ENCODE measurements at places on chromosomes 12 and 14.

DNA sequence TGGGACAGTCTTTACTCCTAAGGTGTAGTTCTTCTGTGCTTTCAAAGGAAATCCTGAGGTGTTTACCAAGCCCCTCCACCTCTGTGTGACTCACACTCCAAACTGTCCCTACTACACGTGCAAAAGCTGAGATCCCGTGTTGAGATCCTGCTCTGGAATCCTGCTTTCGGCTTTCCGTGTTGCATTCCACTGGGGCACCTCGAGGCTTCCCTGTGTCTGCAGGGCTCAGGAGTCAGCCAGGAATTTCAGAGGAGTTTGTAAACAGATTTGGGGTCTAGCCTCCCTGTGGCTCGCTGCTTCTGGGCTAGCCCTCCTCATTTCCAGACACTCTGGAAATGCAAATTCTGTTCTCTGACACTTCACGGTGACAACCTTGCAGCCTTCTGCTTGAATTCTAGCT, 48.4 kb downstream of the CACNA2D4 start:
- no peaks in the 10 kb centered on the region for H3K4me1 ChIP-seq
- peak; percentile 8 for DNase-seq
- no peaks in the 10 kb centered on the region for H3K36me3 ChIP-seq

GRCh38 chr14:54700717-54701116, 133.8 kb downstream of the SAMD4A start:
- H3K27ac ChIP-seq, result no peak overlapping the region
- H3K4me3 ChIP-seq, result no peak overlapping the region
- H3K27me3 ChIP-seq, result no peaks in the 10 kb centered on the region
- no peaks in the 10 kb centered on the region for H3K36me3 ChIP-seq
- no peak for DNase-seq

DNA sequence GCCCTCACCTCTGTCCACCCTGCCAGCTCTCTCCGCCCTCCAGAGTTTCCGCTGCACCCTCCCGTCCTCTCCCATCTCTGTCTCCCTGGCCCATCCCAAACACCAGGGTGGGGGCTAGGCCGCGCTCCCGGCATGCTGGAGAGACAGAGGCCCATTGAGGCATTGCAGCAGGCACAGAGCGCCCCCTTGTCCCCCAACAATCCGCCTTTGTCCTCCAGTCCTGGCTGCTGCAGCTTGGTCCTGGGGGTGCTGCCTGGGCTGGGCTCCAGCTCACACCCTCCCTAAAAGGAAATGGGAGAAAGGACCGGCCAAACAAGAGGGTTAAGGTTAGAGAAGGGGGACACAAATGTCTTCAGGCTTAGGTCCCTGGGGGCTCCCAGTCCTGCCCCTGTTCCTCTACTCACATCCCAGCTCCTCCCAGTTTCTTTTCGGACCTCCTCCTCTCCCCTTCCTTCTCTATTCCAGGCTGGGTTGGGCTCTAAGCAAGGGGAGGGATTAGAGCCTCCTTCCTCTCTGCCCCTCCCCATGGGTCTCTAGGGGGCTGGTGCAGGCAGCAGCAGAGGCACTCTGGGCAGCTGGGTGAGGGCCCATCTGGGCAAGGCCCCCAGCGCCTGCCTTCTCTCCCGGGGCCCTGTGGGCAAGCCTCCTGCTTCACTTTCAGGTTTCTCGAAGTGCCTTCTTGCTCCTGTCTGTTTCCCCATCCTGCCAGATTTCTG, at the start of gene CMTM5:
TSS of gene CMTM5 (plus strand) at position 565 of the 716 bp plus-strand sequence. CDS start 206 bp downstream, outside the sequence.
- no peak within 1 kb of the TSS for H3K4me3 ChIP-seq
- no peak for DNase-seq
- no peaks in the 10 kb centered on the region for H3K4me1 ChIP-seq

DNA sequence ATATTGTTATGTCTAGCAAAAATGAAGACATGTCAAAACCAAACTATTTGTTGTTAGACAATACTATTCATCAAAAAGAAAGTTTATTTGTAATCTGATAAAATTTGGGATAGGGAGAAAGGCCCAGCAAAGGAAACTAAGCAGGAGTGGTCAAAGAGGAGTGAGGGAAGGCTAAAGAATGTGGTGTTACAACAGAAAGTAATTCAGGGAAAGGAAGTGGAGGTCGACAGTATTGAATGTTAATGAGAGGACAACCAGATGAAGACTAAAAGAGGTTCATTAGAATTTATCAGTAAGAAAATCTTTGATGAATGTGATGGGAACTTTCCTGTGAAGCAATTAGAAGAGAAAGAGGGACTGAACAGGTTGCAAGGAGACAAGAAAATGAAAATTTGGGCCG, 33.9 kb downstream of the PLCZ1 start:
- H3K27ac ChIP-seq, result no peak overlapping the region
- no peak overlapping the region for H3K4me3 ChIP-seq
- H3K27me3 ChIP-seq, result no peaks in the 10 kb centered on the region
- H3K4me1 ChIP-seq, result no peaks in the 10 kb centered on the region
- no peak for DNase-seq
- no peaks in the 10 kb centered on the region for H3K36me3 ChIP-seq

- H3K4me1 ChIP-seq, result no peaks in the 10 kb centered on the region
- no peaks in the 10 kb centered on the region for H3K27me3 ChIP-seq
- H3K4me3 ChIP-seq, result no peak overlapping the region
Measured at GRCh38 chr12:94749455-94749854, 99.1 kb upstream of the TMCC3 start.

DNA sequence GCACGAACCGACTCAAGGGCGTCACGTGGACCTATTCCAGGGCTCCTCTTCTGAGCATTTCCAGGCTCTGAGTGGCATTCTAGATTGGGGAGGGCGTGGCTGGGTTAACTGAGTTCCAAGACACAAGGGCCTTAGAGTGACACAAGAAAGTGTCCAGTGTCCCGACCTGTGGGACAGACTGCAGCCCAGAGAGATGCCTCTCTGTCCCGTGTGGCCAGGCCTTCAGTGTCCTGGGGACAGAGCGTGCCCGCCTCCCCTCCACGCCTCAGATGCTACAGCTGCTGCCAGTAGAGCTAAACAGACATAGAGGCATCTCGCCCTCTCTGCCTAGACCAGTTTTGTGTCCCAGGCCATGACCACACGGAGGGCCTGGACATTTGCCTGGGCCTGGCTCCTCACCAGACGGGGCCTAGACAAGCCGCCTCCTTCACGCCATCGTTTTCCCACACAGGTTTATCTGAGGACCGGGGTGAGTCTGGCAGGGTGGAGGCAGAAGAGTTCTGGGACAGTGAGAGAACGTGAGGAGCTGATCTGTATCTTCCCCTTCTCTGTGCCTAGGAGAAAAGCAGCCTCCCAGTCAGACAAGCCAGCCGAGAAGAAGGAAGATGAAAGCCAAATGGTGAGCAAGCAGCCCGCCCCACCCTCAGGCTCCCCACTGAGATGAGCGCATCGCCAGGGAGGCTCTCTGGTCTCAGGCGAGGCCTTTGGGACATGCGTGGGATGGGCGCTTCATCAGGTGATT, 27.1 kb downstream of the DEGS2 start:
- no peak overlapping the region for H3K27ac ChIP-seq
- H3K36me3 ChIP-seq, result no peaks in the 10 kb centered on the region
- H3K4me3 ChIP-seq, result no peak overlapping the region
- H3K27me3 ChIP-seq, result no peaks in the 10 kb centered on the region
- H3K4me1 ChIP-seq, result peaks cover 3% of the 10 kb centered on the region

GRCh38 chr12:45670346-45671065, 59.0 kb upstream of the ARID2 start:
- no peak overlapping the region for H3K4me3 ChIP-seq
- no peaks in the 10 kb centered on the region for H3K4me1 ChIP-seq
- no peak overlapping the region for H3K27ac ChIP-seq
- no peaks in the 10 kb centered on the region for H3K27me3 ChIP-seq
- no peaks in the 10 kb centered on the region for H3K36me3 ChIP-seq
- DNase-seq, result no peak

DNA sequence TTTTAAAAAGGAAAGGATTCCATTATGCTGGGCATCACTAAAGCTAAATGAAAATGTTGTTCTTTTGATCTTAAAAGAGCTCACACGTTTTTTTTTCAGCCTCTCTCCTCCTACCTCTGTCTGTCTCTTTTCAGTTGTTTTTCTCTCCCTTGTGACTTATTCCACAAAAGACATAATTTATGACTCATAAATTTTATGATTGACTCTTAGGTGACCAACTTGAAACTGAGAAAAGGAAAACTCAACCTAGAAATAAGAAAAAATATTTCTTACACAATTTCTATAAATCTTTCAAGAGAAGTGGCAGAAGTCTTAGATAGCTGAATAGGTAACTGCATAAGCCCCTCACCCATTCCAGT, 227.7 kb upstream of the DDHD1 start:
- no peaks in the 10 kb centered on the region for H3K4me1 ChIP-seq
- H3K27me3 ChIP-seq, result no peaks in the 10 kb centered on the region
- no peak for DNase-seq
- no peaks in the 10 kb centered on the region for H3K36me3 ChIP-seq

- no peaks in the 10 kb centered on the region for H3K27me3 ChIP-seq
- H3K36me3 ChIP-seq, result no peaks in the 10 kb centered on the region
- no peak for DNase-seq
- no peak overlapping the region for H3K4me3 ChIP-seq
- no peaks in the 10 kb centered on the region for H3K4me1 ChIP-seq
- H3K27ac ChIP-seq, result no peak overlapping the region
Measured at GRCh38 chr12:17352164-17352563, 737.8 kb downstream of the RERGL start.

- H3K4me3 ChIP-seq, result peak overlapping the region; percentile 91
- H3K27ac ChIP-seq, result peak overlapping the region; percentile 96
Measured at GRCh38 chr14:60164404-60164711, 840 bp downstream of the DHRS7 start.

- no peak overlapping the region for H3K4me3 ChIP-seq
- H3K36me3 ChIP-seq, result no peaks in the 10 kb centered on the region
- H3K4me1 ChIP-seq, result no peaks in the 10 kb centered on the region
- H3K27me3 ChIP-seq, result no peaks in the 10 kb centered on the region
- no peak for DNase-seq
Measured at GRCh38 chr14:80271389-80271788, 60.1 kb upstream of the DIO2 start.

GRCh38 chr14:100675699-100676684, 50.7 kb upstream of the DLK1 start:
- no peak overlapping the region for H3K4me3 ChIP-seq
- H3K27me3 ChIP-seq, result no peaks in the 10 kb centered on the region

DNA sequence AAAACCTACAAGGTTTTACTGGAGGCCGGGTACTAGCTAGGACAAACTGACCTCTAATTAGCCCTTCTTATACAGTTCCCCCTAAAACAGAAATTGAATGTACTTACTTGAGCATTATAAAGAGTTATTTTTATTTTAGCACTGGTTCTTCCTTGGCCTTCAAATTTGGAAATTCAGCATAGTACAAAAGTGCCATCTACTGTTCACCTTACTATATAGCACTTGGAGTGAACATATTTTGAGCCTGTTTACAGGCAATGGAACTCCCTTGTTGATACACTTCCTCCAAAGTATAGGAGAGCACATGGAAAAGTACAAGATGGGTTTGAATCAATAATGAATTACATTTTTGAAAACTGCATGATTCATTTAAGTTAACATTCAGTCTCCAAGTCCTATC, 3.9 kb upstream of the POC1B start:
- H3K36me3 ChIP-seq, result no peaks in the 10 kb centered on the region
- H3K27me3 ChIP-seq, result no peaks in the 10 kb centered on the region
- no peak for DNase-seq
- no peak overlapping the region for H3K4me3 ChIP-seq
- no peaks in the 10 kb centered on the region for H3K4me1 ChIP-seq

GRCh38 chr12:109855377-109855776, 22.2 kb upstream of the TRPV4 start:
- peaks cover 20% of the 10 kb centered on the region for H3K36me3 ChIP-seq
- H3K4me1 ChIP-seq, result no peaks in the 10 kb centered on the region
- no peak for DNase-seq
- no peaks in the 10 kb centered on the region for H3K27me3 ChIP-seq
- no peak overlapping the region for H3K4me3 ChIP-seq

DNA sequence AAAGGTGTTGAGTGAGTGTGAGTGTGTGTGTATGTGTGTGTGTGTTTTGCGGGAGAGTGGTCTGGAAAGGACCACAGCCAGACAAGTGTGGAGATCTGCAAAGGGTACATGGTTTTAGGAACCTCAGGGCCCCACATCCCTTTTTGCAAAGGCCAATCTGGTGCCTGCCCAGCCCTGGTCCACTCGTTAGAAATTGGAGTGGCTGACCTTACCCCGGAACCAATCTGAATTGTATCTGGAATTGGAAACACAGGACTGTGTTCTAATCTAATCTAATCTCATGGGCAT, 11.3 kb upstream of the TBX3 start:
- no peak for DNase-seq
- H3K27ac ChIP-seq, result no peak overlapping the region
- peaks cover 87% of the 10 kb centered on the region for H3K27me3 ChIP-seq
- H3K36me3 ChIP-seq, result no peaks in the 10 kb centered on the region

- no peak overlapping the region for H3K27ac ChIP-seq
- H3K36me3 ChIP-seq, result no peaks in the 10 kb centered on the region
- DNase-seq, result no peak
- H3K4me1 ChIP-seq, result no peaks in the 10 kb centered on the region
- no peaks in the 10 kb centered on the region for H3K27me3 ChIP-seq
Measured at GRCh38 chr12:111757361-111758119, 9.2 kb upstream of the ALDH2 start.

DNA sequence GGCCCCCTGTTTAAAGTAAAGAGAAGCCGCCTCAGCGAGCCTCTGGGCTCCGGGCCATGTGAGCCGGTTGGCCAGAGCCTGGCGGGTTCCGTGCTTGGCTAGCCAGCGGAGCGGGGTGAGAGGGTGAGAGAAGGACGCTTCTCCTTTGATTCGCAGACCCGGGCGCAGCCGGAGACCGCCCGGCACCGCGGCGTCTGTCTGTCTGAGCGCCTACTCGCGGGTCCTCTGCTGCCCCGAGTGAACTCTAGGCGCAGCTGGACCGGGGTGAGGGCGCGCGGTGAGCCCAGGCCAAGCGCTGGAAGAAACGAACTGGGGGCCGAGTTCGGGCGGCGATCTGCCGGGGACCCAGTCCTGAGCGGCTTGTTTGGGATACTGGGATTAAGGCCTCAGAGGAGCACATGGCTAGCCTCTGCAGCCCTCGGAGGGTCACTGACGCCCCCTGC, 41.4 kb upstream of the TBX5 start:
- no peak for DNase-seq
- peaks cover 56% of the 10 kb centered on the region for H3K27me3 ChIP-seq
- H3K4me1 ChIP-seq, result no peaks in the 10 kb centered on the region
- H3K36me3 ChIP-seq, result no peaks in the 10 kb centered on the region
- H3K27ac ChIP-seq, result no peak overlapping the region

- no peak for DNase-seq
- no peak overlapping the region for H3K27ac ChIP-seq
- no peaks in the 10 kb centered on the region for H3K4me1 ChIP-seq
- H3K27me3 ChIP-seq, result no peaks in the 10 kb centered on the region
Measured at GRCh38 chr12:120012067-120012621, 23.1 kb downstream of the BICDL1 start.

DNA sequence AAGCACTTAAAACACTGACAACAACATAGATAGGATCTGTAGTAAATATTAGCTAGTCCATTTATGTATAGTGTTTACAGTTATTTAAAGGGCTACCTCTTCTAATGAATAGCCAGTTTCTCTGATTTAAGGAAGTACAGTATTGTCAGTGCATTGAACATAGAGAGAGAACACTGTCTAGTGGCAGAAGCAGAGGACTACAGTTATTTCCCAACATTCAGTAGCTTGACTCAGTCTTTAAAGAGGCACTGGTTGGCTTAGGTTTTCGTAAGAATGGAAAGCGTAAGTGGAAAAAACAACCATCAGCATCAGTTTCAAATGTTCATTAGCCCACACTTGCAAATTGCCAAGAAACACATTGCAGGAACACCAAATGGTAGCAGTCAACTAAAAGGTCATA, 125.0 kb upstream of the HMGA2 start:
- H3K36me3 ChIP-seq, result no peaks in the 10 kb centered on the region
- no peak for DNase-seq
- no peak overlapping the region for H3K27ac ChIP-seq
- no peak overlapping the region for H3K4me3 ChIP-seq
- H3K4me1 ChIP-seq, result no peaks in the 10 kb centered on the region
